ENCODE measurements at places on chromosomes 6 and 20.
A peak's percentile ranks its signal among the peaks of the same experiment; 100 is the strongest.

DNA sequence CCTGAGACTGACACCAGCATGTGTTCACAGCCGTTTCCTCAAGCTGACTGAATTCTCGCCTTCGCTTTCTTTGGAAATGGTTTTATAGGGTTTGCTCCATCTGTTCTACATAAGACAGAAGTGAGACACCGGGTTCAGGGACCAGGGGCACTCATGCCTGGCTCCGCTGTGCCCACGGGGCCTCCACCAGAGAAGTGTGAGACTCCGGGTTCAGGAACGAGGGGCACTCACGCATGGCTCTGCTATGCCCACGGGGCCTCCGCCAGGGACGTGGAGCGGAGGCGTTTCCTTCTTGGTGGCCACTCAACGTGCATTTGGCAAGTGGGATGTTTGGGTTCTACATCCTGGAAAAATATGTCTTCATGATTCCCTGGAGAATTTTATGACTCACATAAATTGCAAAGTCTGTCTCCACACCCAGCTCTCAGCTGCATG is 106.6 kb downstream of the RNASET2 start:
- DNase-seq: no peak

- no peak for DNase-seq
These were observed 35.3 kb upstream of the GFOD1 start for GRCh38 chr6:13522656-13523055.

GRCh38 chr6:148746363-148747144 is at the start of gene UST:
Gene UST, plus strand, starts transcription at chr6:148747030. Its CDS starts 401 bp downstream, at chr6:148747431.
- peak; percentile 67 for DNase-seq

DNA sequence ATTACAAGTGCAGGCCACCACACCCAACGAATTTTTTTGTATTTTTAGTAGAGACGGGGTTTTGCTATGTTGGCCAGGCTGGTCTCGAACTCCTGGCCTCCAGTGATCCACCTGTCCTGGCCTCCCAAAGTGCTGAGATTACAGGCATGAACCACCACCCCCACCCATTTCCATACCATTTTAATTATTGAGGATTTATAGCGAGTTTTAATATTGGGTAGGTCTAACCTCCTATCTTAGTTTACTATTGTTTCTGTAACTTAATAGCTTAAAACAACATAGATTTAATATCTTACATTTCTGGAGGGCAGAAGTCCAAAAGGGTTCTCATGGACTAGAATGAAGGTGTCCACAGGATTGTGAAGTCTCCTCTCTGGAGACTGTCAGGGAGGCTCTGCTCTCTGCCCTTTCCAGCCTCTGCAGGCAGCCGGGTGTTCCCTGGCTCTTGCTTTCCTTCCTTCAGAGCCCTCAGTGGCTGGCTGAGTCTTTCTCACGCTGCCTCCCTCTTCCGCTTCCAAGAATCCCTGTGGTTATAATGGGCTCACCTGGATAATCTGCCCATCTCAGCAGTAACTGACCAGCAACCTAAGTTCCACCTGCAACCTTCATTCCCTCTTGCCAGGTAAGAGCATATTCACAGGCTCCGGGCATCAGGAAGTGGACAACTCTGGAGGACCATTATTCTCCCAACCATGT is 18.6 kb upstream of the BCAS4 start:
- peak; percentile 13 for DNase-seq

GRCh38 chr6:162108041-162108440 is 619.5 kb downstream of the PRKN start:
- no peak for DNase-seq

GRCh38 chr6:118813775-118814174 is 80.2 kb upstream of the ASF1A start:
- no peak for DNase-seq

- DNase-seq: no peak
These were observed 160.2 kb downstream of the MRPL14 start for GRCh38 chr6:43966853-43967718.

- peak; percentile 84 for DNase-seq
These were observed at the start of gene ZNF512B for GRCh38 chr20:63969838-63970713. Gene ZNF512B, minus strand, starts transcription at chr20:63969930. Its CDS starts 1,980 bp downstream, at chr20:63967950.

DNA sequence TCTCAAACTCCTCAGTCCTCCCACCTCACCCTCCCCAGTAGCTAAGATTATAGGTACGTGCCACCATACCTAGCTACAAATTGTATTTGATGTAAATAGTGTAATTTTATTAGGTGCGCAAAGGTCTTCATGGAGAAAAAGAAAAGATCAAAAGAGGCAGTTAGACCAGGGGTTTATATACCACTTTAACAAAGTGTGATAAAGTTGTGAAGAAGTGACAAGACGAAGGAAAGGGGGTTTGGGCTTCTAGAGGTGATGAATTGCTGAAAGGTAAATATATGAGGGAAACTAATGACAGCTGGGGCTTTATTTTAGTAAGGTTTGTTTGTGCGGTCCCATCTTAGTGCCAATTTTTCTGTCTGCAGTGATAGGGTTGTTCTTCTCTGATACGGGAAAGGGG is 105.3 kb downstream of the CD24 start:
- DNase-seq: no peak

- no peak for DNase-seq
These were observed 93.9 kb downstream of the PSMG4 start for GRCh38 chr6:3352678-3353077.

DNA sequence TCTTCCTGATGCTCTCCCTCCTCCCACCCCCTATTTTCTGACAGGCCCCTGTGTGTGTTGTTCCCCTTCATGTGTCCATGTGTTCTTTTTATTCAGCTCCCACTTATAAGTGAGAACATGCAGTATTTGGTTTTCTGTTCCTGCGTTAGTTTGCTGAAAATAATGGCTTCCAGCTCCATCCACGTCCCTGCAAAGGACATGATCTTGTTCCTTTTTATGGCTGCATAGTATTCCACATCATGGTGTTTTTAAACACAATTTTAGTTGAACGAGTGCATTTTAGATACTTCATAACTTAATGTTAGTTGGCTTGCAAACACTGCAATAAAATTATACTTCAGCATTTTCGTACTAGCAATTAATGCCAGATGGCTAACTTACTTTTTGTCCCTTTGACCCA is 28.5 kb downstream of the COL9A1 start:
- no peak for DNase-seq

DNA sequence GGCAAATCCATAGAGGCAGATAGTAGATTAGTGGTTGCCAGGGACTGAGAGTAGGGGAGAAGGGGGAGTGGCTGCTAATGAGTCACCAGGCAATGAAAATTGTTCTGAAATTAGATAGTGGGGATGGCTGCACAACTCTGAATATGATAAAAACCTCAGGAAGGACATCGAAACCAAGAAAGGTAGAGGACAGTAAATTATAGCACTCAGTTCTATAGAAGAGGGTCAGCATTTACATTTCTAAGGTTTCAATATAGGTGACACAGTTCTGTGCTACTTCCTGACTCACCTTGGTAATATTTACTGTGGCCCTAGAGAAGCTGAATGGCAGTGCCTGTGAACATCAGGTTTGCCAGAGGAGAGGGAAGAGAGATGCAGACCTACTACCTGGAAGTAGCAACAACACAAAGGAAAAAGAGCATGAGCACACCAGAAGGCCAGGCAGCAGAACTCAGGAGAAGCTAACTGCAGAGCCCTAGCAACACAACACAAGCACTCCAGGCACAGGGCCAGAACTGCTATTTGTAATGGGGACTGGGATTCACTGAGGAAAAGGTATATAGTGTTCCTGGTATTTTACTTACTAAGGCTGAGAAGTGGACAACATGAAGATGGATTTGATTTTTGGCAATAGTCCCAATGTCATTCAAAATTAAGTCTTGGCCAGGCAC is 75.9 kb downstream of the PLCG1 start:
- no peak for DNase-seq

- DNase-seq: no peak
These were observed 128.0 kb upstream of the NT5E start for GRCh38 chr6:85321906-85322305.

DNA sequence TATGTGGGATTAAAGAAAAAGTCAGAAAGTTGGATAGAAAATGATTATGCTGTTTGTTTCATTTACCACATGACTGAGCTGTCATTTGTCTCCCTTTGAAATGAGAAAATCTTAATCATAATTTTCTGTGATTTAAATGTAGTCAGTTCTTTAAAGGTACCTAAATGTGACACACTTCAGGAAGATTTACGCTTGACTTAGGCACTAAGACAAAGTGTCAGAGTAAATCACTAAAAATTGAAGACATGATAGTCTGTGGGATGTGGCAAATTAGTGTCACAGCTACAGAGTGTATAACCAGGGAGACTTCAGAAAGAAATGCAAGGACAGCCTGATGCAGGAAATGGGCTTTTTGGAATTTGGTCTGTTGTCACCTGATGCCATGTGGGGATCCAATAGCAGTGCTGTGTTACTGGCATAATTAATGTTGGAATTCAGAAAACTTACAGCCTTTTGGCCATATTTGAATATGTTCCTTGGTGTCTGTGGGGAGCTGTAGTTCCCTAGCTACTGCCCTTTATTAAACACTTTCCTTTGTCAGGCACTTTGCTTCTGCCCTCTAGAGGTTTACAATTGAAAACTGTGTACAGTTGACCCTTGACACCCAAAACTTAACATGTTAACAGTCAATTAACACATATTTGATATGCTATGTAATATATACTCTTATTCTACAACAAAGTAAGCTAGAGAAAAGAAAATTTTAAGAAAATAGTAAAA is 493.8 kb downstream of the UTRN start:
- DNase-seq: peak; percentile 10

DNA sequence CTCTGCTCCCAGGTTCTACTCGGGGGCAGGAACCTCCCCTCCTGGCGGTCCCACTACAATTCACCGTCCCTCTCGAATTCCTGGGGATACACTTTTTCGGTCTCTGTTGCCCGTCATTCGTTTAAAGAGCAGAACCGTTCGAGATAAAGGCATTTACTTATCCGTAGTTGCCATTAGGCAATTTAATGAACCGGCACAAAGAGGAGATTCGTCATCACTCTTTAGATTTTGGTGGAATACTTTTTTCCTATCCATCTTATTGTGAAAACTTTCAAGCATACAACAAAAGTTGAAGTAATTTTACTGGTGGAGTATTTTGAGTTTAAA is 1.2 kb upstream of the CD24 start:
- DNase-seq: no peak

DNA sequence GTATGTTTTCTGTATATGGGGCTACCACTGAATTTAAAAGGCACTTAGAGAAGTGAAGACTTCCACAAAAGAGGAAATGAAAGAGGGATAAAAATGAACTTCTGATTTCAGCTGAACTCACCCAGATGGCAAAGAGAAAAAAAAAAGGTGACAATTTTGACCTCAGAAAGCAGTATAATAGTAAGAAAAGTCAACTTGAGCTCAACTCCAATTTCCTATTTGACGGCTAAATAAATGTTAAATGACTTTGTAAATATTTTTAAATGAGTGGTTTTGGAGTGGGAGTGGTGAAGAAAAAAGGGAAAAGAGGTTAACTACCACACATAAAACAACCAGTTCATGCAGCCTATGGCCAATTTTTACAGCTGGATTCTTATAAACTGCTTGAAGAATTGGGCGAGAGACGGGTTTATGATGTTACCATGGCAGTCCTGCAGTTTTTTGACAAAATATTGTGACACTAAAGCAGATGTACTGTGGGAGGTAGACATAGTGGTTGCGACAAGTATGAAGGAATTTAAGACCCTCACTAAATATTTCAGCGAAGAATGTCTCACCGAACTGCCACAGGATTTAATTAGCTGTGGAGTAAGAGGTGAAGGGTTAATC is 49.8 kb upstream of the ADTRP start:
- DNase-seq: no peak

GRCh38 chr6:75299801-75300530 is 15.4 kb upstream of the TMEM30A start:
- no peak for DNase-seq

- no peak for DNase-seq
These were observed 67.9 kb downstream of the STMND1 start for GRCh38 chr6:17169711-17170110.

- no peak for DNase-seq
These were observed 251.0 kb upstream of the TCF21 start for GRCh38 chr6:133637874-133638273.

DNA sequence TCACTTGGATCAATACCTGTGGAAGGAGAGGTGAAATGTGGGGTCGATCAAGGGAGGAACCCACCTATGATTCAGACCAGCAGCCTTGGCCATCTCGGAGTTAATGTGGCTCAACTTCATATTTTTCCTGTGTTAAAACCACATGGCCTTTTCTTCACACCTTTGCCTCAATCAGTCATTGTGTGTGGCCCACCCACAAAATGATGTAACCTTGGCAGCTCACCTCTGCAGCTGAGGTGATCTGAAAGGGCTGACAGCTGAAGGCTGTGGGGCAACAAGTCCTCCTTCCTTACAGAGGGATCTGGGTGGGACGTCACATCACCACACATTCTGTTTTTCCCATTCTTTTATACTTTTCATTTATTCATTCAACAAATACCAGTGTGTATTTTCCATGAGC is 357.1 kb upstream of the HSF2 start:
- DNase-seq: no peak

GRCh38 chr6:34340906-34341480 is 51.5 kb downstream of the NUDT3 start:
- no peak for DNase-seq

DNA sequence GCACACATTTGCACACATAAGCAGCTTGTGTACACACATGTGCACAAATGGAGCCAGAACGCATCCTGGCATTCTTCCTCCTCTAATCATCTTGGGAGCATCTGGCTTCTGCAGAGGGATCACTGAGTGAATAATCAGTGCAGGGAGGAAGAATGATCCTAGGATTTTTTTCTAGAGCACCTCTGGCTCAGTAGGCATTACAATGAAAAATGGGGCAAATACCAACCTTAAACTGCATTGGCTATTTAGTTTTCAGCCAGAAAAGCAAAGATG is 205.7 kb upstream of the TCF21 start:
- peak; percentile 16 for DNase-seq

- DNase-seq: no peak
These were observed 58.5 kb downstream of the CDK19 start for GRCh38 chr6:110756817-110757216.

- peak; percentile 79 for DNase-seq
These were observed 171.1 kb downstream of the ADAT2 start for GRCh38 chr6:143279385-143279784.

DNA sequence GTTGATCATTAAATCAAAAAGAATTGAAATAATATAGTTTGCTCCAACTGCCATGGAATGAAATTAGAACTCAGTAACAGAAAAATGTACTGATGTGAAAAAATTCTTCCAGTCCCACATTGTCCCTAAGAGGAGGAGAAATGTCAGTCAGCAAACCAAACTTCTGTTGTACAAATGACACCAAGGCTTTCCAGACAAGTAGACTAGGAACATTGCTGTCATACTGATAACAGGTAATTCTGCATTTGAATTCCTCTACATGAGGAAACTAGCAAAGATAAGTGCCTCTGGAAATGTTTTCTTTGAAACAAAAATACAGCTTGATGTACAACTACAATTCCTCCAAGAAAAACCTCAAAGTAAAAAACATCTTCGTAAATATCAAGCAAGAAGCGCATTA is 90.2 kb downstream of the HIVEP1 start:
- DNase-seq: no peak

DNA sequence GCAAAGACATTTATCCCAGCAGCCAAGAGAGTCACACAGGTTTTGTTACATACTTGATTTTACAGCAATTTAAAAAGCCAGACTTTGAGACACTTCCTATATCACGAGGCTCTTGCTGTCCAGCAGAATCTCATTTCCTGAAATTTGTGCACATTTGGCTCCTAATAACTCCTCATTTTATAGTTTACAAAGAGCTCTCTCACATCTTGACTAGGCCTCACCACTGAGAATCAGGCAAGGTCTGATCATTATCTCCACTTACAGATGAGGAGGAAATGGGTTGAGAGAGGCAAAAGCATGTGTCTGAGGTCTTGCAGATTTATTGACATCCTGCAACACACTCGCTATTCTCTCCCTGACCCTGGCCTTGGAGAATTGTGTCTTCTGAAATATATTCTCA is 426.8 kb downstream of the MAFB start:
- no peak for DNase-seq
